ENCODE measurements at places on chromosomes 12 and 14.

- no peak for DNase-seq
Measured at GRCh38 chr12:82971584-82971983, 284.9 kb downstream of the TMTC2 start.

GRCh38 chr12:27361372-27361771 is 28.7 kb downstream of the BMAL2 start:
- no peak for DNase-seq

DNA sequence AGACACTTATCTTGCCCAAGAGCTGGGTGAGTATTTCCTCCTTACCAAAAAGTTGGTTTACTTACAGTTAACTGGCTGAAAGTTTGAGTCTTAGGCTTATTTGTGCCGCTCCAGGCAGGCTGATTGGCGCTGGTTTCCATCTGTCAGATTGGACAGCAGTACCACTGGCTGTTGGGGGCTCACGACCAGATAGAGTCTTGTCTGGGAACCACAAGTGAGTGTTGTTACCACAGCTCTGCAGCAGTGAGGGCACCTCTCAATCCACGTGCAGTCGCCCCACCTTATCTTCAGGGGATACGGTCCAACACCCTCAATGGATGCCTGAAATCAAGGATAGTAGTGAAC is 58.9 kb downstream of the DDX51 start:
- no peak for DNase-seq

DNA sequence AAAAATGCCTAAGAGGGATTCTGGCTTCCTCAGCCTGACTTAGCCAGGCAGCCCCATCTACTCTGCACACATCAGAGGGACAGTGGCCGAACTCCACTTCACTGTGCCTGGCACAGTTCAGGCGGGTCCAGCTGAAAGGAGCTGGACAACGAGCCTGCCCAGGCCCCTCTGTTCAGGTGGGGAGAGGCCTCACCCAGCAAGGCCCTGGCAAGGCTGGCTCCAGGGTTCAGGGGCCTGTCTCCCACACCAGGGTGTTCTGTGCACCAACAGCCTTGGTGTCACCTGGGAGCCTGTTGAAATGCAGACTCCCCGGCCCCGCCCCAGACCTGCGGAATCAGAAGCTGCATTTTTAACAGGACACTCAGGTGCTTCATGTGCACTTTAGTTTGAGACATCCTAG is 9.8 kb downstream of the FAM181A start:
- no peak for DNase-seq

DNA sequence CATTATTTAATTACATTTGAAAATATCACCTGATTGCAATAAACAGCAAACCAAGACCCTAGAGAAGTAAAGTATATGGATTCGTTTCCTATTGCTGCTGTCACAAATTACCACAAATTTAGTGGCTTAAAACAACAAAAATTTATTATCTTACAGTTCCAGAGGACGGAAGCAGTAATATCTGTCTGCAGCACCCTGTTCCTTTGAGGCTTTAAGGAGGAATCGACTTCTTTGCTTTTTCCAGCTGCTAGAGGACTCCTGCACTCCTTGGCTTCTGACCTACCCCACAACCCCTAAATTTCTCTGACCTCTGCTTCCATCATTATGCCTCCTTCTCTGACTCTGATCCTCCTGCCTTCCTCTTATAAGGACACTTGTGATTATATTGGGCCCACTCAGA is 23.8 kb upstream of the PPM1A start:
- no peak for DNase-seq

DNA sequence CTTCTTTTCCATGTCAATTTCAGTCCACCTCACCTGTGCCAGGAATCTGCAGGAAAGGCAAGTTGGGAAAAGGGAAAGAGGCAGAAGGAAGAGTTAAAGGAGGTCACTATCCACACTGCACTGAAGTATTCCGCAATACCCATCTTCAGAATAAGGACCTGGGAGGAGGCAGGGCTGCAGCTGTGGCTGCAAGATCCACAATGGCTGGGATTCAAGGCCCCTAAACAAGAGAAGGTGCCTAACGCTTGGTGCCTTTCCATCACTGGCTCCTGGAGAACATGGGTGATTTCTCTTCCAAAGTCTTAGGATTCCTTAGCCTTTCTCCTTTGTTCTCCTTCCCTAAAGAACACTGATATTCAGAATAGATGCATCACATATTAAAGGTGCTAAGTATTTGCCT is 204.0 kb downstream of the GRIN2B start:
- no peak for DNase-seq

Measured in CD14-positive monocyte (primary cell).